Activated CD4-positive, alpha-beta memory T cell treated with anti-CD3 and anti-CD28 coated beads for 36 hours (primary cell): ENCODE measurements at places on chromosomes 1 and 21. TPM values are rescaled to one million over a fixed set of nuclear protein-coding genes. Genes with fewer than 3 reads are reported as not detected.

GRCh38 chr1:159196543-159196942 lies 8.1 kb upstream of the ACKR1 start:
- no peak for DNase-seq

The RSPH1 gene
- total RNA-seq = 0.38 TPM

The GUCA2A gene
- not detected for total RNA-seq

The PGBD5 gene
- 0.02 TPM for total RNA-seq

- DNase-seq = no peak
Measured at GRCh38 chr1:220575718-220576497, 48.0 kb downstream of the MARK1 start.

The SELE gene
- not detected for total RNA-seq

DNA sequence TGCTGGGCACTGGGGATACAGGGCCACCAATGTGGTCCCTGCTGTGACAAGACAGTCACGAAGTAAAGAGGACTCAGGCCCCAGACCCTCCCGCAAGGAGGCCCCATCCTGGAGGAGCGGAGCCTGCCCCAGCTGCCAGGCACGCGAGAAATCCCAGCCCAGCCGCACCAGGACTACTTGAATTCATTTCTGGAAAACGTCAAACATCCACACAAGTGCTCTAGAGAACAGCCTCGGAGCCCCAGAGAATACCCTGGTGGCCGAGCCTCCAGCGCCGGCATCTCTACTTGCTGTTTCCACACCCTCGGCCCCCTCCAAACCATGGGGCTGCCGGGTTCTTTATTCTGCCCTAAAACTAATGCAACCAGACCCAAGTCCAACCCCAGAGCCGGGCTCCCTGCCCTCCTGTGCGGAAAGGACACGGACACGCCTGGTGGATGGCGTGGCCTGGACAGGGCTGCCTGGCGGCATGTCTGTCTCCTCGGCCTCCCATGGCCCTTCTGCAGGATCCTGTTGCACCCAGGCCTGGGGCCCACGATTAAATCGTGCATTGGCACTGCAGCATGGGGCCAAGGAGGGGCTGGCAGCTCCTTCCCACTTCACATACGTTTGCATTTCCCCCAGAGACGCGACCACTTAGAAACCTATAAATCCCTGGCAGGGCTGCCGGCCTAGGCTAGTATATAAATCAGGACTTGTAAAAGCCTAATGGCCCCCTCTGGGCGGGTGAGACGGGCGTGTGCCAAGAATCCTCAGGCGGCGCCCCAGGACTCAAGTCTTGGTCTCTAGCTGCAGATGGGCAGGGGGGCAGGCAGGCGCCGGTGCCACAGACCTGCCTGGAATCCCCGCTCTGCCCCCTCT lies 41.2 kb downstream of the DMRTB1 start:
- DNase-seq = no peak

The KLHDC9 gene
- total RNA-seq = 1.2 TPM

DNA sequence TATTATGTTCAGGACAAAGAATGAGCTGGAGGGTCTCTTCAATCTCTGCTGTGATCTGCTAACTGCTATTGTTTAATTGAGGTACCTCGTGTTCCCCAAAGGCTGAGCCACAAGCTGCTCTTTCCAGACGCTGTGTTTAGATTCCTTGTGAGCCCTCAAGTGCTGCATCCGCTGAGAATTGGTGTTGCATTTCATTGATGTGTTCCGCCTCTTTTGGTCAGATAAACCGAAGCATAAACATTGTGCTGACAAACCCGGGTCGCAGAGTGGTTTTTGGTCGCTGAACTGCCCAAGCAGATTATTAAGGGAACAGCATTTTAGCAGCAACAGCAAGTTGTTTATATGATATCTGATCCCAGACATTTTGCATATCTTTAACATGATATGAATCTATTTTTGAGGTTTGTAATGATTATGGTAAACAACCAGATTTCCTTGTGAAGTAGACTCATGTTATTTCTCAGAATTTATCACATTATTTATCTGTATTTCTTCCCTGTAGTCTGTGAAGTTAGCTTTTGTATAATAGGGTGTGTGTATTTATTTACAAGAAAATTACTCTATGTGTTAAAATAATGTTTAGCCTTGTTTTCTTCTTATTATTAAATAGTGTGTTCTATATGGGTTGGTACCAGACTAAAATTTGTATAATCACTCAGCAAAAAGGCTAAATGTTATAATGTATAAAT lies 217.2 kb upstream of the C1orf105 start:
- DNase-seq = no peak

DNA sequence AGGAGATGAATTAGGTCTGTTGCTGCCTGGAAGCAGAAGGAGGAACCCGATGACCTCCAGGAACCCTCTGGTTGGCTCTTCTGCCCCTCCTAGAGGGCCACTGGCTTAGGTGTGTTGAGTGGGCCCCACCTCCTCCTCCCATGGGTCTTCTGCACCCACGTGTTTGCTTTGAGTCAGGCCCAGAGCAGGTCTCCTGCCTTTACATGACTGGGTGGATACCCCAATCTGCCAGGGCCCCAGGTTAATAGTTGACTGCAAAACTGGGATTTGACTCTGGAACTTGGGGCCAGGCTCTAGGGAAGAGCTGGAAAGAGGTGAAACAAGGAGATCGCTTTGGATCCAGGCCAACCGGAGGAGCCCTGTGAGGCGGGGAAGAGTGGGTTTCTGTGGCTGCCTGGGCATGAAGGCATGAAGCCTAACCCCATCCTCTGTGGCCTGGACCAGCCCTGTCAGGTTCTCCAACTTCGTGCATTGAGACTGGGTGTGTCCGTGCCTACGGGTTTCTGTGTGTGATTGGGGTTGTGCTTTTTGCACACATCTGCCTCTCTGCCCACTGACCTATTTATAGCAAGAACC lies 7.8 kb upstream of the LAD1 start:
- DNase-seq = no peak

DNA sequence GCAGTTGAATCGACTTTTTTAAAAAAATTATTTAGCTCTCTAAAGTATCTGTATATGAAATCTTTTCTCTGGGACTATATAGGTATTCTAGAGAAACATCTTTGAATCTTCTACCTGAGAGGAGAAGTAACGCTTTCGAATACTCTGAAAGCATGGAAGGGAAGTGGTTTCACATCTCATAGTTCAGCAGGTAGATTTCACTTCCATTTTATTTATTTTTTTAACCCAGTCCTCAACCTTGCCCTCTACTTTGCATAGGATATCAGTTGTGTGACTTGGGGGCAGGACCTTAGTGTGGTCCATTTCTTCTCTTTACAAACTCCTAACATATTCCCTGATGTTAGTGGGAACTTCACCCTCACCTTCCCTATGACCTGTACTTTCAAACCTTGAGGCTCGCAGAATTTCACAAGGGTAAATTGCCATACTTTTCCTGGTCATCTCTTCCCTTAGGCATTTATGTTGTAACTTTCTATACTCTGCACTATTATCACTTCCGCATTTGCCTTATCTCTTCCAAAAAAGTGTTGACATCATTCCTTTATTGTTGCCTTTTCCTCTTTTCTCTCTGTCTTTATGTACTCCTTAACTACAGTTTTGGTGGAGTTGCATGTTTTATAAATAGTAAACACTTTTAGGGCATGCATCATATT lies 1208.5 kb upstream of the ADGRL4 start:
- DNase-seq = no peak

DNA sequence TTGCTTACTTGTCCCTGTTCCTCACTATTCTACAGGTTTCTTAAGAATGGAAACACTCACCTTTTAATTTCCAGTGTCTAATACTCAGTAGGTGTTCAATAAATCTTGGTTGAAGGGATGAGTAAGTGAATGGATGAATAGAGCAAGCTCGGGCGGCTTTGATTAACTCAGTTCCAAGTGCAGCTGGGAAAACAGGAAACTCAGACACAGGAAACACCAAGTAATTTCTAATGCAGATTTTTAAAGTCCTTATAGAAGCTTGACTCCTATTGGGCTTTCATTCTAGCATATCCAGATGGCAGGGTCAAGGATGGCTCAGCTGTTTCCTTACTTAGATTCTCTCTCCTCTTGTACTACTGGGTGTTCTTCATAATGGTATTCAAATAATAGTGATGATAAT lies 14.0 kb downstream of the CAMK1G start:
- no peak for DNase-seq

The KRTAP7-1 gene
- not detected for total RNA-seq
